Right hindlimb (tissue), 1 donor: ENCODE measurements at places on chromosomes 6 and 20.

GRCh38 chr6:65707126-65707826, at the start of gene EYS:
EYS (minus strand) TSS chr6:65707226; CDS start chr6:65495410, 211,816 bp downstream.
- no peak for DNase-seq

DNA sequence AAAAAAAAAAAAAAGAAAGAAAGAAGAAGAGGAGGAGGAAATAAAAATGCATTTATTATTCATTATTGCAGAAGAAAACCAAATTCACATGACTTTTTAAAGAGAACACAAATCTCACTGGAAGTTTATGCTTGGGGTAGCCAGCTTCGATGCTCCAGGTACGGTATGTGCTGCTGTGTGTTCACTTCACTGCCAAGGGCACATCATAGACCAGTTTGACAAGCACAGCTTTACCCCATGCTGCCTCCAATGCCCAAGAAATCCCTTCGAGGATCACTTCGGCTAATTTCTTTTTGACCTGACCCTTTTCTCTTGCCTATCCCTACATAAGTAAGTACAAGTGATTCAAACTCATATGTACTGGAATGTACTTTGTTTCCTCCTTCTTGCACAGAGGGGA, 41.9 kb upstream of the RBM24 start:
- DNase-seq, result no peak

- peak; percentile 44 for DNase-seq
Measured at GRCh38 chr6:166904101-166904746, 52.1 kb downstream of the RNASET2 start.

GRCh38 chr6:133467982-133468380, 226.8 kb downstream of the EYA4 start:
- no peak for DNase-seq

- DNase-seq, result no peak
Measured at GRCh38 chr20:45306431-45306982, at the start of gene RBPJL. RBPJL (plus strand) TSS chr20:45306840; CDS start chr20:45306923, 83 bp downstream.

- no peak for DNase-seq
Measured at GRCh38 chr6:166001359-166001758, 166.3 kb downstream of the TBXT start.

DNA sequence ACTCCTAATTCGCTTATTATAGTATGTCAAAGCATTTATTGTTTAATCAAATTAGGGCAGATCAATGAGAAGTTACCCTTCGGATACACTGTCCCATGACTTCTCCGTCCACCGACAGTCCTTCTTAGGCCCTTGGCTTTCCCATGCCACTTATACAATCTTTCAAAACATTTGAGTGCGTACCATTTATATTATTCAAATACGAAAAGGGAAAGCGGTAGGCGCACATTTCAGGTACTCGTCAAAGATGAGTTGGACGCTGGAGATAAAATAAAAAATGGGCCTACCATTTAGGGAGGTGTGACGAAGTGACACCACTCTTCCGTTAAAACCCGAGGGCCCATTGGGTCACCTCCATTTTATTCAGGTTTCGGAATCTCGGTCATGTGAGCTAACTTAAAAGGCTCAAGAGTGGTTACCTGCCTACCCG, 542 bp upstream of the AFG1L start:
- DNase-seq, result no peak

DNA sequence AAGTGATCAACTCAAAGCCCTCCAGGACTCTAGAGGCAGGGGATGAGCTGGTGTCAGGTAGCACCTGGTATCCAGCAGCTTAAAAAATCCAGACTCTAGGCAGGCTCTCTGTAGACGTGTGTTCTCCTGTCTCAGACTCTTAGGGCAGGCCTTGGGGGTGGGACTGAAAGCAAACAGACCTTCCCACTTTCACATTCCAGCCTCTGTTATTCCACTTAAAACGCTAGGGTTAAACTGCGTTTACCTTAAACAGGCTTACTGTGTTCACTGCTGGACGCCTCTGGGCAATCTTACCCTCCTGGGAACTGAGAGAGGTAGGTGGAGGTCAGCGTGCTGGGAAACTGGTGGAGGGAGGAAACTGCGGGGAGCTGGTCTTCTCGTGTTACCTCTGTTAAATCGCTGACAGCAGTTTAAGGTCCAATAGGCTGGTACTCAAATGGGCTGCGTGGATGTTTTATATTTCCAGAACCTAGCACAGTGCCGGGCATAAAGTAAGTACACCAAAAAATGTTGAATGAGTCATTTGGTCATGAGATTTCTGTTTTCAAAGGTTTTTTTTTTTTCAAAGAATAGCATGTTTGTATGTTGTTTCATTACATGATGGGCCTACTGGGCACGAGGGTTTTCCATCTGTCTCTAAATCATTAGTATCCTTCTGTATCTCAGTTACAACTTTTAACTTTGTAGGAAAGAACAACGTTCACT, at the start of gene GCNT2:
TSS of gene GCNT2 (plus strand) at position 248 of the 705 bp plus-strand sequence. CDS start 7,561 bp downstream, outside the sequence.
- no peak for DNase-seq
